ENCODE measurements at places on chromosomes 6 and 20.
A peak's percentile ranks its signal among the peaks of the same experiment; 100 is the strongest.

DNA sequence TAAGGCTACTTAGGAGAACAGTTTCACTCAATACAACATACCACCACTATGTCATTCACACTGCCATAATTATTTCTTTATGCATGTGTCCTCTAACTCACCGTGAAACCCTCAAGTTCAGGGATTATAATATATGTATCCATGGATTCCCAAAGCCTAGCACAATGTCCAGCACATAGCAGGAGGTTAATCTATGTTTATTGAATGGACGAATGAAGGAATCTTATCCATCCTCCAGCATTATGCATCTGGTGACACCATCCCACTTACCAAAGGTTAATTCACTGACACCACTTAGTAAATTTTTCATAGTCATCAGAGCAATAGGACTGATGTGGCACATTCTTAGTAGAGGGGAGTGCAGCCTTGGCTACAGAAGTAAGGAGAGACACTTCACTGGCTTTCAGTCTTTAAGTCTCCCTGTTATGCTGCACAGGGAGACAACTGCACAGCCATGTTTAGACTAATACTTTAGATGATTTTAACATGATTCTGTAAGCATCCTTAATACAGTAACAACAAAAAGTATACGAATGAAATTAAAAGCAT, 49.7 kb downstream of the EPHA7 start:
- DNase-seq, result no peak

DNA sequence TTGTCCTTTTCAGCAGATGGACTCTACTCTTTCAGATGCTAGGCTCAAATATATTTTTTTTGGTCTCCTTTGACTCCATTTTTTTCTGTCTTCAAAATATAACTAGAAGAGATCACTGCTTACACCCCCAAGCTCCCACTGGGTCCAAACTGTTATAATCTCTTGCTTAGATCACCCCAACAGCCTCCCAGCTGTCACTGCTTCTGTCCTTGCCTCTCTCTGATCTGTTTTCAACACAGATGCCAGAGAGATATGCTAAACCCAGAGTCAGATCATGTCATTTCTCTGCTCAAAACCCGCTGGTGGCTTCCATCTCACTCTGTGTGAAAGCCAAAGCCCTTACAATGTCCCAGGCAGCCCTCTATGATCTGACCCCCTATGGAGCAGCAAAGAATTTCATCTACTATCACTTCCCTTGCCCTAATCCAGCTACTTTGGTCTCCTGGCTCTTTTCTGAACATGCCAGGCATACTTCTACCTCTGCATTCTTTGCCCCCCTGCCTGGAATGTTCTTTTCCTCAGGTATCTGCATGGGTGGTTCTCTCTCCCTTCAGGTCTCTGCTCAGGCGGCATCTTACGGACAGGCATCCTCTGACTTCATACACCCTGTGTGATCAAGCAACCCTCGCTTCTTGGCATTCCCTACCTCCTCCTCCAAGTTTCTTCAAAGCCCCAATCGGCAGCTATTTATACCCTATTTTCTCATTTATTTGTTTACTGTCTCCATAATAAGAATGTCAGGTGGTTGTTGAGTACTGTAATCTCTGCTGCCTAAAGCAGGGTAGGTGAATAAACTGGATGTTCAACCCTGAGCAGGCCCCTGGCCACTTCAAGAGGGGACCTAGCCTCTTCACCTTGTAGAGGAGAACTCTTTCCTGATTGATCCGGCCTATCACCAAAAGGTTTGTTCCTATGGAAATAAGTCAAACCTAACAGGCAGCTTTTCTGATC, 43.6 kb upstream of the SLC4A11 start:
- DNase-seq, result no peak

DNA sequence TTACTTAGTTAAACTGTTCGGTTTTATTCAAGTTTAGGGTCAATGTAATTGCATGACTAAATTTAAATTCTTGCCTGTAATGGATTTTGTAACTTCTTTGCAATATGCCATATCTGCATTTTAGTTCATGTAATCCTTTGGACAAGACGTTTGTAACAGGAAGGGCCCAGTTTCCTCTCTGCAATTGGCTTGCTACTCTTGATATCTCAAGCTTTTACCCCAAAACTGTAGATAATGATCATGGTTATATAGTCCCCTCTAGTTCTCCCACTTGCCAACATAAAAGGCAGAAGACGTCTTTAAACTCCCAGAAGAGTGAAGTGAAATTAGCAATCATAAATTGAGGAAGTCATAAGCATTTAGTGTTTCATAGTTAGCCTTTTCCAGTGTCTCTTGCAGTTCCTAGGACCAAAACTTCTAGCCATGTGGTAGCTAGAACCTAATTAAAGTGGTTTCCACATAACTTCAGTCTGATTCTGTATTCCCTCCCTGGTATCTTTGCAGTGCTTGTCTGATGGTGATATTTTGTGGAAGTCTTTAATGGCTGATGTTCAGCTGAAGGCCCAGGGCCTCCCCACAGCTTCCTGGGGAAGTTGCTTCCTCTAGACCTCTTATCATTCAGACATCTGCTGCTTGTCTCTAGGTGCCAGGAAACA, 117.8 kb upstream of the SUPT3H start:
- no peak for DNase-seq

DNA sequence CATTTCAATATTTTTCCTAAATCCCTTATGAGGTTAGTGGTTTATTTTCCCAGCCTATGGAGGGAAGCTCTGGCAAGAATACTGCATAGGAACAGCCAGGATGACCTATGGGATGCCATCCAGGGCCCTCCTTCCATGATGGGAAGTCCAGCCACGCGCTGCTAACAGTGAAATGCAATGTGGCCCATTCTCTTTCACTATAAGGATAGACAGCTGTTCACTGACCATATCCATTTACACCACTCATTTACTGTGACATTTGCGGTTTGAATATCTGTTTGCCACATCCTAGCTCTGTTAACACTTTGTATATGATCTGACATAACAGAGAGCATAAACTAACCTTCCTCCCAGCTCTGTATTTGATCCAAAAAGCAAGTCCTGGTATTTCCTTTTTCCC, 471.7 kb downstream of the CBLN4 start:
- DNase-seq, result no peak

- DNase-seq, result no peak
Observed at GRCh38 chr20:41426086-41426830, 59.6 kb upstream of the EMILIN3 start.

DNA sequence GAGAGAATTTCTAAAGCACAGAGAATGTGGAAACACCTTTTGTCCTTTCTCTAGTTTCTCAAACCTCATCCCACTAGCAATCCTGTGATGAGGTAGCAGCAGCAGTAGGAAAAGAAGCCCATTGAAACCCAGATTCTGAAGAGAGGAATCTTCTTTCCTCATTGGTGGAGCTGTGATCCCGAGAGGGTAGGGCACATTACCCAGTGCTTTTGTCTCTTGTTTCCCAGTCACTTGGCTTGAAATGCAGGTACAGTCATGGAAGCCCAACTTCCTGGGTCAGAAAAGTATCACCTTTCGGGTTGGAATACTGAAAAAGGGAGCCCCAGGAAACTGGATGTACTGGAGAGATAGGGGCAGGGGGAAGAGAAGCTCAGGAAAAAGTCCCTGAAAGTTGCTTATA, 417.4 kb downstream of the TBC1D32 start:
- no peak for DNase-seq

DNA sequence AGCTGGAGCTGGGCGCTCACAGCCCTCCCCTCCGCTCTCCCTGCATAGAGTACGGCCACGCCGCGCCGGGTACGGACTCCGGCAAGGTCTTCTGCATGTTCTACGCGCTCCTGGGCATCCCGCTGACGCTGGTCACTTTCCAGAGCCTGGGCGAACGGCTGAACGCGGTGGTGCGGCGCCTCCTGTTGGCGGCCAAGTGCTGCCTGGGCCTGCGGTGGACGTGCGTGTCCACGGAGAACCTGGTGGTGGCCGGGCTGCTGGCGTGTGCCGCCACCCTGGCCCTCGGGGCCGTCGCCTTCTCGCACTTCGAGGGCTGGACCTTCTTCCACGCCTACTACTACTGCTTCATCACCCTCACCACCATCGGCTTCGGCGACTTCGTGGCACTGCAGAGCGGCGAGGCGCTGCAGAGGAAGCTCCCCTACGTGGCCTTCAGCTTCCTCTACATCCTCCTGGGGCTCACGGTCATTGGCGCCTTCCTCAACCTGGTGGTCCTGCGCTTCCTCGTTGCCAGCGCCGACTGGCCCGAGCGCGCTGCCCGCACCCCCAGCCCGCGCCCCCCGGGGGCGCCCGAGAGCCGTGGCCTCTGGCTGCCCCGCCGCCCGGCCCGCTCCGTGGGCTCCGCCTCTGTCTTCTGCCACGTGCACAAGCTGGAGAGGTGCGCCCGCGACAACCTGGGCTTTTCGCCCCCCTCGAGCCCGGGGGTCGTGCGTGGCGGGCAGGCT, 4.6 kb downstream of the KCNK15 start:
- no peak for DNase-seq

DNA sequence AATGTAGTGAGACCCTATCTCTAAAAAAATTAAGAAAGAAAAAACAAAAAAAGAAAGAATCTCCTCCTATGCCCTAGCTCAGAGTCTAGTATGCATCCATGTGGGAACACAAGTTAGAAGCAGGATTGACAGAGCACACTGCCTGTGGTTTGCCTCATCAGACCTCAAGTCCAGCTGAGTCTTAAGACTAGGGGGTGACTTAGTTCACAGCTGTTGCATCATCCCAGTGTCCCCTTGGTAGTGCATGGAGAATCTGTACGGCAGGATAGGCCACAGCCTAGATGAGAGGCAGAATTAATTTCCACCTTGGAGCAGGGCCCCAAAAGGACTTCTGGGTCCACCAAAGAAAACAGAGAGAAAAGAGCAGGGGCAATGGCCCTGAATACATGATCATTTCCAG, 13.7 kb downstream of the PNPLA1 start:
- DNase-seq, result no peak

DNA sequence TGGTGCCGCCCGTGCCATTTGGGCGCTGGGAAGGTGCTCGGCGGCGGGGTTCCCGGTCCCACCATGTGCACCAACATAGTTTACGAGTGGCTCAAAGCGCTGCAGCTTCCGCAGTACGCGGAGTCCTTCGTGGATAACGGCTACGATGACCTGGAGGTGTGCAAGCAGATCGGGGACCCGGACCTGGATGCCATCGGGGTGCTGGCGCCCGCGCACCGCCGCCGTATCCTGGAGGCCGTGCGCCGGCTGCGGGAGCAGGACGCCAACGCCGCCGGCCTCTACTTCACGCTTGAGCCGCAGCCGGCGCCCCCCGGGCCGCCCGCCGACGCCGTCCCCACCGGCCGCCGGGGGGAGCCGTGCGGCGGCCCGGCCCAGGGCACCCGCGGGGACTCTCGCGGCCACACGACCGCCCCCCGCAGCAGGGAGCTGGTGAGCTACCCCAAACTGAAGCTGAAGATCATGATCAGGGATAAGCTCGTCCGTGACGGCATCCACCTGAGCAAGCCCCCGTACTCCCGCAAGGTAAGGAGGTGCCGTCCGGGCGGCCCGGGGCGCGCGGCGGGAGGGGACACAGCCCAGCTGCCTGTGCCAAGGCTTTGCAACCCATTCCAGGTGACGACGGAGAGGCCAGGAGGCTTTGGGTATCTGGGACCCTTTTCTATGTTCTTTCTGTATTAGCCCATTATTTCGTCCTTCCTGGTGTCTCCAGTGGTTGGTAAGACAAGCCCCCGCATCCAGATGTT, 547 bp downstream of the SAMD5 start:
- DNase-seq, result no peak

DNA sequence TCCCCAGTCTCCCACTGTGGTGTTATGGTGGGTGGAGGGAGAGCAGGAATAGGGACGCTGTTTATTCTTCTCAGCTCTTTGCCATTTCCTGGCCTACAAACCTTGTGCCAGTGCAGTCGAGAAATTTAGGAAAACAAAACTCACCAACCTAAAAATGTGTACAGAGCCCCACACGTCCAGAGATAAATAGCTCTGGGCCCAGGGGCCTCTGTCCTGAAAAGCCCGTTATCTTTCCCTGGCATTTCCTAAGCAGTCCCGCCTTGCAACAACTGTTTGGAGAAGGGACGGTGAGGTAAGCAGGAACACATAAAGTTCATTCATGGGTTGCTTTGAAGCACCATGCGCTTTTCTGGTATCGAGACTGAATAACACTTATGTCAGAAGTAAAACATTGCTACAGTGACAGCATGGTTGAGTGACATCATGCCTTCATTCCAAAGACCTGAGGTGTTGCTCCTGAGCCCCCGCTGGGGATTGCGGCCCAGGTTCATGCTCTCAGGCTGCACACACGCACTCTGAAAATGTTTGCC, 80.1 kb upstream of the NXT1 start:
- no peak for DNase-seq

GRCh38 chr6:37698264-37699137, 818 bp upstream of the MDGA1 start:
- DNase-seq, result peak; percentile 38

DNA sequence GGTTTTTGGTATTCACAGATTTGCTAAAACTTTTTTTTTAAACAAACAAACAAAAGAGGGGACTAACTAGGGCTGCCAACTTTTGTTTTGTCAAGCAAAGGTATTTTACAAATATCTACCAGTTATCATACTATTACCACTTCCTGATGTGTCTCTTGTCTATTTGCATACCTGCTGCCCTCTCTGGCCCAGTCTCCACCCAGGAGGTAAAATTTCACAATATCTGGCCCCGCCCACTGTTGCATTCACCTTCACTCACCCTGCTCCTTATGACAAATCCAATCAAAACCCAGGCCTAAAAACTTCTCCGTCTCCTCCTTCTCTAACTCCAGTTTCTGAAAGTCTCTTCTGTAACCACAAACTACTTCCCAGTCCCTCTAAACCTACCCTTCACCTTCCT, 82.2 kb downstream of the TRERF1 start:
- peak; percentile 37 for DNase-seq

- peak; percentile 95 for DNase-seq
Observed at GRCh38 chr6:8063761-8064637, at the start of gene BLOC1S5. TSS of gene BLOC1S5 (minus strand) at chr6:8064389. CDS start at chr6:8064376, 13 bp downstream.

GRCh38 chr6:163371129-163371528, 43.4 kb upstream of the QKI start:
- no peak for DNase-seq

DNA sequence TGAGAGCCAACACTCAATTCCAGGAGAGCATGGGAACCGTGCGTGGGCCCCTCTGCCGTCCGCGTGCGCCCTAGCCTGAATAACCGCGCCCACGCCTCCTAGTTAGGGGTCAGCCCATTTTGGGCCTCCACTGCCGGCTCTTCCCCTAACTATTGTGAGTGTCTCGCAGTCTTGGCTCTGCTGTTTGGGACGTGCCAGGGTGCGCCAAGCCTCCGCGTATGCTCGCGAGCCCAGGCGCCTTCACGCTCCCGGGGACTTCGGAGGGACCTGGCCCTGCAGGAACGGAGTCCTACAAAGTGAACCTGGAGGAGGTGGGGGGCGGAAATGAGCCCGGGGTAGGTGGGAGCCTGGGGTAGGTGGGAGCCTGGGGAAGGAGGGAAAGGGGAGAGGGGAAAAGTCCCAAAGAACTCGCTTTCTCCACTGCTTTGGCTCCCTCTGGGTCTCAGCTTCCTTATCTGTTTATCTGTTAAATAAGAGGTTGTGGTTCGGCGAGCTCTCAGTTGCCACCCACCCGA, 873 bp upstream of the GCM2 start:
- DNase-seq, result no peak

DNA sequence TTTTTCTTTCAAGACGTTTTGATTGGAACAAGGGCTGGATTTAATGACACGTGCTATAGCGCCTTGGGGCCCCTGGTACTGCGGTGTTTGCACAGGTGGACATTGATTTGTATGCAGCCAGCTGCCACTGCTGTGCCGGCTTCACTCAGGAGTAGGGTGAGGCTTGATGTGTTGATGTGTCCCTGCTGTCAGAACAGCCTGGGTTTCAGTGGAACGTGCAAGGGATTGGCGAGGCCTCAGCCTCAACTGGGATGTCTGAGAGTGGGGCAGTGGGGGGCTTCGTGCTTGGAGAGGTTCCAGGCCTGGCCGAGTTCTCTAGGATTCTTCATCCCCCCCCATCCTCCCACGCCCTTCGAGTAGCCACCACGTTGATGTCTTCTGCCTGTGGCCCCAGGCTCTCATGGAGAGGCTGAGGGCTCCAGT, 23.0 kb downstream of the PYGB start:
- DNase-seq, result no peak
